Central memory CD4-positive, alpha-beta T cell (primary cell): ENCODE measurements at places on chromosomes 13 and 19.
A peak's percentile ranks its signal among the peaks of the same experiment; 100 is the strongest.

DNA sequence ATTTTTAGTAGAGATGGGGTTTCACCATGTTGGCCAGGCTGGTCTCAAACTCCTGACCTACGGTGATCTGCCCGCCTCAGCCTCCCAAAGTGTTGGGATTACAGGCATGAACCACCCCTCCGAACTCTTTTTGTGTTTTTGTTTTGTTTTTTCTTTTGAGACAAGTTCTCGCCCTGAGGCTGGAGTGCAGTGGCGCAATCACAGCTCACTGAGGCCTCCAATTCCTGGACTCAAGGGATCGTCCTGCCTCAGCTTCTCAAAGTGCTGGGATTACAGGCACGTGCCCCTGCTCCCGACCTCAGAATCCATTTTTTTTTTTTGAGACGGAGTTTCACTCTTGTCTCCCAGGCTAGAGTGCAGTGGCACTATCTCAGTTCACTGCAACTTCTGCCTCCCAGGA is 11.4 kb downstream of the SIX5 start:
- no peak for DNase-seq

- no peak for DNase-seq
These were observed 93.4 kb upstream of the CACNA1A start for GRCh38 chr19:13599681-13600080.

DNA sequence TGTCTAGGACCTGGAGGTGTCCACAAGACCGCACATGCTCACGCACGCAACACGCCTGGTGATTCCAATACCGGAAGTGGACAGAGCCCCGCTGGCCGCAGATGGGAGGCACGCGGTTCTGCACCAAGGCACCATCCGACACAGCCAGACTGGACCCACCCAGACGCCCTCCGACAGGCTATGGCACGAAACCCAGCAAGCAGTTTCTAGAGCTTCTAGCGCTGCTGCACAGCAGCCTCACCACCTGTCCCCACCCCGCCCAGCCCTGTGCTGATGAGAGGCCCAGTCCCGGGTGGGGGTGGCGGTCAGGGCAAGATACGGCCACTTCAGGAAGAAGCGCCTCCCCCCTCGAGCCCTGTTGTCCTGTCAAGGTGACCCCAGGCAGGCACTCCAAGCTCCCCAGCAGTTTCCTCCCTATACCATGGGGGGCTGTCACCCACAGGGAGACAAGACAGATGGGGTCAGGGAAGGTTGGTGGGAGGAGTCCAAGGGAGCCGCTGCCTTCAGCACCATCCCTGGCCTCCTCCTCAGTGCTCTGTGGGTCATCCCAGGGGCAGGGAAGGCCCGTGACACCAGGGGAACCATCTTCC is 11.3 kb downstream of the LSM4 start:
- no peak for DNase-seq

DNA sequence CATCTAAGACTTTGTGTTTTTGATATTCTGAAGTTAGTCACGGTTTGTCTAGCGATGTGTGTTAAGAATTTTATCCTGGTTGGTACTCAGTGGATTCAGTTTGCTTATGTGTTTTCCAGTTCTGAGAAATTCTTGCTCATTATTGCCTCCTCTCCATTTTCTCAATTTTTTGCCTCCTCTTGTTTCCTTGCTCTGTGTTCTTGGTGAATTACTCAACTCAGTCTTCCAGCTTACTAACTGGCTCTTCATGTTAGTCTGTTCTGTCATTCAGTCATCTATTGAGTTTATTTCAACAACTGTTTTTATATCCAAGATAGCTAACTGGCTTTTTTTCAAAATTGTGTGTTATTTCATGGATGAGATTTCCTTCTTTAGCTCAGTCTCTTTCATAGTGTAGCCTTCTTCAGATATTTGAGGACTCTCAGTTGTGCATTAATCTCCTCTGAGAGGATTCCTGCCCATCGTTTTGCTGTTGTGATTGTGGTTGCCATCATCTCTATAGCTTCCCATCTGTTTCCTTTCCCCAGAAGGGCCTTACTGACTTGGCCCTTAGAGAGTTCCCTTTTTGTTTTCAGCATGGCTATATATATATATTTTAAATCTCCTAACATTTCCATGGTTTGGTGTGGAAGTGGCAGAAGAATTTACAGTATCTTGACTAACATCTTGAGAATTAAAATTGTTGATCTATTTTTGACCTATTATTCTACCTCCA is 6.2 kb downstream of the SETDB2 start:
- no peak for DNase-seq

GRCh38 chr19:38667661-38668171 is 20.3 kb downstream of the ACTN4 start:
- DNase-seq = no peak

GRCh38 chr19:41537789-41538188 is 38.2 kb upstream of the CEACAM21 start:
- no peak for DNase-seq

DNA sequence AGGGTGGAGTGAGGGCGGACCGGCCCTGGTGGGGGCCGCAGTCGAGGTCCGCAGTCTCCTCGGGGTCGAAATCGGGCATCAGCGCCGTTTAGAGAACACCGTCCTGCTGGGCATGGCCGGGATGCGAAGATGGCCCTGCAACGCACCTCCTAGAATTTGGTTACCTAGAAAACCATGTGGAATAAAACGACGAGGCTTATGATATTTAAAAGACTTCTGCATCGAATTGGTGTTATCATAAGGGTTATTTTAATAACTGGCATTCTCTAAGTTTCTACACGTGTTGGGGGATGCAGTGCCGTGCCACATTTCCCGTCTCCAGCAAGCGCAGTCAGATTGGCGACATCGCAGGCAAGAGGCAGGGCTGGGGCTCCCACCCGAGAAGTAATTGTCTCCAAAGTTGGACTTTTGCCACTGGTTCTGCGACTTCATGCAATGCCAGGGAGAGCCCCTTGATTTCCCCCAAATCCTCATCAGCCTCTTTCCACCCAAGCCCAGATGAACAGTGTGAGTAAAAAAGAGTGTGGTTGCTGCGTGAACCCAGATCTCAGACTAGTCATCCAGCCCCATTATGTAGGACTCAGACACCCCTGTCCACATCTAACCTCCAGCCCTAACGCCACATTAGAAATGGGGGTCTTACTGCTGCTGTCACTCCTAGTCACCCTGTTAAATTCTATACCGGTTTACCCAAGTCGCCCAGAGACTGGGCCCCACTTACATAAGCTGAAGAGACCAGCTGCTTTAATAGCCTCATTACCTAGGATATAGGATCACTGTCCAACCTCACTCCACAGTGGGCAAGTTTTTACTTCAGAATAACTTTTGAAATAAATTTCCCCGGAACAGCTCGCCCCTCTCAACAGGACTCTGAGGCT is 571 bp upstream of the DHRS12 start:
- DNase-seq = no peak

GRCh38 chr19:36497001-36497400 is 7.6 kb upstream of the ZNF566 start:
- no peak for DNase-seq

GRCh38 chr19:38784224-38784623 is 4.8 kb upstream of the LGALS7B start:
- no peak for DNase-seq

GRCh38 chr13:91112201-91112923 is 235.1 kb upstream of the MIR17HG start:
- DNase-seq = no peak

DNA sequence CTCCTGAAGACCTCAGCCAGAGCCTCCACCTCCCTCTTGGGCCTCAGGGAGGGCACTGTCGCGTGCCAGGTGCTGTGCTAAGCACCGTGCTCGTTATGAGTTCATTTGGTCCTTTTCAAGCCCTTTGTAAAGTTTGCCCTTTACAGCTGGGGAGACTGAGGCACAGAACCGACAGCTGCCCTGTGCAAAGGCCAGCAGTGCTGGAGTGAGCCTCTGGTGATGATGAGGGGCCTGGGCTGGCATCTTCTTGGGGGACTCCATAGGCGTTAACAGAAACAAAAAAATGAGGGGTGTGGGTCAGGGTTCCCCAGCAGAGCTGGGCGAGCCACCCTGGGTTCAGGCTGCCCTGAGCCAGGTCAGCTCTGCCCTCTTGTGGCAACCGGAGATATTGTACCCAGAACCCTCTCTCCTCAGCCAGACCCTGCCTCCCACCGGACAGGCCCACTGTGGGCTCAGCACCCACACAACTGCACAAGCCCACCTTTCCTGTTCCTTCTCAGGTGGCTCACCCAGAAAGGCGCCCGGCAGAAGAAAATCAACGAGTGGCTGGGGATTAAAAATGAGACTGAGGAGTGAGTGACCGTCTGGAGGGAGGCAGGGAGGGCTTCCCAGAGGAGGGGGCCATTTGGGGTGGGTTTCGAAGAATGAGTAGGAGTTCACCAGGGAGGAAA is 5.5 kb upstream of the IFI30 start:
- peak; percentile 42 for DNase-seq

GRCh38 chr13:113345486-113345885 is 18.4 kb downstream of the GRTP1 start:
- no peak for DNase-seq

DNA sequence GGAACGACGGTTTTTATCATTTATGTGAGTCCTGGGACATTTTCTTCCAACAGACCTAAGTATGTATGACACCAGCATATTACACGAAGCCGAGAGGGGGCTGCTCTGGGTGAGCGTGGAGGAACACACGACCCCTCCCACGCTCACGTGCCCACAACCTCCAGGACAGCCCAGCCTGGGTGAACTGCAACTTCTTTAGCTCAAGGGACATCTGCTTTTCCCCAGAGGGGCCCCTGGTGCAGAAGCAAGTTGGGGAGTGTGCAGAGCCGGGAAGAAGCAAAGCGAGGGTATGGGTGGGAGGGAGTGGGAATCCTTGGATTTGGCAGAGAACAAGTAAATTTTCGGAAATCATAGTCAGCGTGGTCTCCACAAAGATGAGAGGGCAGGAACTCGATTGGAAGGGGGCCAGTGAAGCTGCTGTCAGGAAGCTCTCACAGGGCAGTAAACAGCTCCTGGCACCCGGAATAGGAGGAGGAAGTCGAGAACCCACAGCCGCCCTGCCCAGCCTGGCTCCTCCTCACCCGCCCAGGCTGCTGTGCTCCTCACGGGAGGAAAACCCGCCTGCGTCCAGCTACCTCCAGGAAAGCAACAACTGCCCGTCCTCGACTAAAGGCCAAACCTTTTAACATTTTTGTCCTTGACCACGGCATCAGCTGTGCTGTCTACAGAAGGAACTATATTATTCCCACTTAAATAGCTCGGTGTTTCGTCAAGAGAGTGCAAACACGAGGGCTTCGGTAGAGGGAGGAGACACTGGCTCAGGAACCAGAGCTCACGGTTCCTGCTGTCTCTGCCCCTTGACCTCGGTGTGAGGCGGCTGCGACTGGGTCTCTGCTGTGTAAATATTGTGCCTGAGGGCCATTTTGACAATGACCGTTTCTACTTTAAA is 17.2 kb upstream of the CFAP97D2 start:
- DNase-seq = peak; percentile 35

- DNase-seq = no peak
These were observed 4.7 kb downstream of the DCLK1 start for GRCh38 chr13:36126491-36126890.

DNA sequence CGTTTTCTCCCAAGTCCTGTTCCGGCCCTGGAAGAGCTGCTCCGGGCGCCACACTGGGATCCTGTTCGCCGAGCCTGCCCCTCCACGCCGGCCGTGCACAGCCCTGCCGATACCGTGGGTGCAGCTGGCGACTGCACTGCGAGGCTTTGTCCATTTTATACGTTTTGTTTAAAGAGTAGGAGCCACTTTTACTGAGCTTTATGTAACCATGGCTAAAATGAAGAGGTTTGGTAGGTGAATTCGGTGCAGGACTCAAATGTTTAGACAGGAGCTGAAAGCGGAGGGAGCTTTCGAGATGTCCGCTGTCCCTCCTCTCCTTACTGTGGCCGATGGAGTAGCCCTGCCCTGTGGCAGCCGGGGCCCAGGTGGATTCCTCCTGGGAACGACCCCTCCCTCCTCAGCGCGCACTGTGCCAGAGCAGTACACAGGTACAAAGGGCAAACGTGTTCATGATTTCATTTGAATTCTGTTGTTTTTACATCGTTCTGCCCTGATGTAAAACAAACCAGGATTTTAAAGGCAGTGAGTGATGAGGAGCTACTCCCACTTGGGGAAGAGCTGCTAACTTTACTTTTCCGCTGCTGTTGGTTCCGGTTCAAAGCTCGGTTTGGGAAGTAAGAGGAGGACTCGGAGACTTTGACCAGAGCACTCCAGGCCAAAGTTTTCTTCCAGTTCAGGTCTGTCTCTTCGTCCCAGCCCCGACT is 1.7 kb downstream of the COL4A2 start:
- no peak for DNase-seq

GRCh38 chr13:110304256-110304655 is 2.7 kb downstream of the COL4A1 start:
- no peak for DNase-seq

GRCh38 chr19:21564406-21564805 is 59.0 kb downstream of the ZNF429 start:
- no peak for DNase-seq

DNA sequence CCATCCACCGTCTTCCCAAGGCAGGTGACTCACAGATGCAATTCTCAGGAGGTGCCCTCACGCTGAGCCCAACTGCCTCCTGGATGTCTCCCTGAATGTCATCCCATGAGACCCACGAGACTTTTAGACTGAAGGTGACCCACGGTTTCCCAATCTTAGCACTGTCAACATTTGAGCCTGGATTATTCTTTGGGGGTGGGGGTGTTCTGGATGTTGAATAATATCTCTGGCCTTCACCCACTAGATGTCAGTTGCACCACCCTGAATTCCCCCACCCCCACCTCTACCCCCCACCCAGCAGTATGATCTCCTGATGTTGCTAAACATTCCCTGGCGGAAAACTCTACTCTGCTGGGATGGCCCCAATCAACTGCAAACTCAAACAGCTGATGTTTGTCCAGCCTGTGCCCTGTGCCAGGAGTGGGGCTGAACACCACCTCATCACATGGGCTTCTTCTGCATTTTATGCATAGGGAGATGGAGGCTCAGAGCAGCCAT is 2.2 kb upstream of the CYP4F22 start:
- no peak for DNase-seq

GRCh38 chr13:91563799-91564198 is 165.4 kb downstream of the GPC5 start:
- no peak for DNase-seq

- peak; percentile 40 for DNase-seq
These were observed 142.0 kb downstream of the ZNF737 start for GRCh38 chr19:20423381-20424197.

GRCh38 chr13:42401376-42401775 is 129.4 kb downstream of the AKAP11 start:
- DNase-seq = no peak

DNA sequence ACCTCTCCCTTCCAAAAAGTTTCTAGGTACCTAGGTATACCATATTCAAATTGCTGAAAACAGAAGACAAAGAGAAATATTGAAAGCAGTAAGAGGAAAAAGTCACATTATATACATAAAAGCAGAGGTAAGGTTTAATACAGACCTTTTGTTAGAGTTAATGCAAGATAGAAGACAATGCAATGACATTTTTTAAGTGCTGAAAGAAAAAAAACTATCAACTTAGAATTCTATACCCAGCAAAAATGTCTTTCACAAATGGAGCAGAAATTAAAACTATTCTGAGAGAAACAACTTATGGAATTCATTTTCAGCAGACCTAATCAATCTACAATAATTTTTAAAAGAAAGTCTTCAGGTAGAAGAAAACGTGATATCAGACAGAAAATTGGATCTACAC is 77.2 kb downstream of the CRYL1 start:
- no peak for DNase-seq

GRCh38 chr13:26518451-26518959 is 39.0 kb upstream of the WASF3 start:
- DNase-seq = no peak
